ENCODE measurements at places on chromosomes 2 and 18.
A peak's percentile ranks its signal among the peaks of the same experiment; 100 is the strongest.

- DNase-seq: no peak
These were observed 49.0 kb downstream of the PIAS2 start for GRCh38 chr18:46868169-46868921.

- DNase-seq: no peak
These were observed 48.6 kb downstream of the EMX1 start for GRCh38 chr2:72965770-72966450.

DNA sequence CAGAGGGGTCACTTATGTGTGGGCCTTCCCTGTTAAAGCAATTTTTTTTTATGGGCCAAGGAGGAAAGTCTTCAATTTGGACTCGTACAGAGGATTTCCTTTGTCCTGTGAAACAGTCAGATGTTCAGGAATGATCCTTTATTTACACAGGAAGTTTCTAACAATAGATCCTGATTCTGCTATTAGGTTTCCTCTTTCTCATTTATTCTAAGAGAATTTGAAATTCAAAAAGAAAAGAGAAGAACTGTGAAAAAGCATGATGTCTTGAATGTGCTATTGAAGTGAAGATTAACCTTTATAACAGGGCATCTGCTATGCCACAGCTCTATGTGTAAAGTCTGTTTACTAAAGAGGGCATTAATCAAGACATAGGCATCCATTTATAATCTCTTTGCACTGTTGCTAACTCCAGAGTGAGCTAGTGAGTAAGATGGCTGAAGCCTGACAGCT, 105.3 kb upstream of the FAM98A start:
- no peak for DNase-seq

- peak; percentile 65 for DNase-seq
These were observed 22.8 kb downstream of the ZSCAN30 start for GRCh38 chr18:35267161-35267651.

DNA sequence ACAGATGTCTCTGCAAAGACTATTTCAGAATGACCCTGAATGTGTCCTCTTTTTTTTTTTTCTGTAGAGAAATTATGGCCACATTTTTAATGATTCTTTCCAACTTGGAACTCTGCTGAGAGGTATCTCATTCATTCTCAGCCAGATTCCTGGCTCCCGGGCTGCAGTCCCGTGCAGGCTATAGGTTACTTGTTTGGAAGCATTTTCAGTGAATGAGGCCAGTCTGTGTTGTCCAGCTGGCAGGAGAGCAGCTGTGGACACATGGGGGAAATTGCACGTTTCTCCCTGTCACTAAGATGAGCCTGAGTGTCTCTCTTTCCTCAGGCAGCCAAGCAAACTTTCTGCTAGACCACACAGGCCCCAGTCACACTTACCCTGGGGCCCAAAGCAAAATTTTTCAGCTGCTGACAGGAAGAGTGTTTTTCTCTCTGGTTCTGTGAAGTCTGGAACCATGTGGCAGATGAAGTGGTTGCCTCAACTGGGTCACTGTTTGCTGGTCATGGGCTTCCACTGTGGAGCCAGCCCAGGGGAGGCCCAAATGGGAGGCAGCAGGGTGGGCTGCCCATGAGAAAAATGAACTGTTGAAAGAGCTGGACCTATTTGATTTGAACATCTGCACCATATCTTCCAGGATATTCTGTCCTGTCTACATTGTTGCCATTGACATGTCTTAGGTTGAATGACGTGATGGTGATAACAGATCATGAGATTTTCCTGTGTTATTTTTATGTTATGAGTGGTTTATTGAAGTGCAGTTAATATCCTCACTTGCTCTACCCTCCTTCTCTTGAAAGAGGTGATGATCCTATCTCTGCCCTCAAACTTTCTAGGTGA, 431.2 kb downstream of the LPIN1 start:
- DNase-seq: no peak

DNA sequence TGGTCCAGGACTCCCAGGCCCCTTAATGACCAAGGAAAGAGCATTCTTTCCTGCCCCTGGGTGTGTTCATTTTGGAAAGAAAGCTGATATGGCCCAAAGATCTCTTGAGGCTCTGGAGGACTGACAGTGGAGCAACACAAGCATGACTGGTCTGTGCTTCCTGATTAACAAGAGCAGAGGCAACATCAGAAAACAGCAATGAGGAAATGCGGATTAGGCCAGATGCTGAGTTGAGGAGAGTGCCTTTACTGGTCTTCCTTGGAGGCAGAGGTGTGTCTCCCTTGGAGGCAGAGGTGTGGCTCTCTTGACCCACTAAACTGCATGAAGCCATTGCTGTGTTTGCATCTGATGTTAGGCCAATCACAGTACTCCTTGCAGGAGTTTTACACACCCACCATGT, 19.9 kb downstream of the IL36B start:
- DNase-seq: no peak

- DNase-seq: no peak
These were observed 2.4 kb downstream of the PIEZO2 start for GRCh38 chr18:11146947-11147345.

DNA sequence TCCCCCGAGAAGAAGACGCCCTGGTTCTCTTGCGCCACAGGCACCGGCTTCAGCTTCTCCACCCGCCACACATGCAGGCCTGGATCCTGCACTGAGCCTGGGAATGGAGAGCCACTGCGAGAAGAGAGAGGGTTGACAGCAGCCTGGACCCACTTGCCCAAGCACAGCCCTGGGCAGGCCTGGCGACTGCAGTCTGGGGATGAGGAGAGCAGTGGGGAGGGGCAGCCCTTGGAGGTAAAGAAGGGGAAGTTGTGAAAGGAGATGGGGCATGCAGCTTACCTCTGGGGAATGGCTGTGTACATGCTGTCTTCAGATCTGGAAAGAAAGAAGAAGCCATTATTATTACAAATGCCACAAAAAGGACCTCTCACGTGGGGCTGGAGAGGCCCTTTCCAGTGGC, 8.3 kb downstream of the CAPG start:
- DNase-seq: no peak

- no peak for DNase-seq
These were observed 9.7 kb upstream of the GRP start for GRCh38 chr18:59210299-59210698.

GRCh38 chr2:148643421-148643820, 1.1 kb upstream of the EPC2 start:
- DNase-seq: no peak

GRCh38 chr2:25743132-25743830, 69.9 kb upstream of the DTNB start:
- no peak for DNase-seq

- no peak for DNase-seq
These were observed 121.1 kb downstream of the LAMA3 start for GRCh38 chr18:23810396-23810795.
